WTC11 (cell line): ENCODE measurements at places on chromosomes 7 and 10.

DNA sequence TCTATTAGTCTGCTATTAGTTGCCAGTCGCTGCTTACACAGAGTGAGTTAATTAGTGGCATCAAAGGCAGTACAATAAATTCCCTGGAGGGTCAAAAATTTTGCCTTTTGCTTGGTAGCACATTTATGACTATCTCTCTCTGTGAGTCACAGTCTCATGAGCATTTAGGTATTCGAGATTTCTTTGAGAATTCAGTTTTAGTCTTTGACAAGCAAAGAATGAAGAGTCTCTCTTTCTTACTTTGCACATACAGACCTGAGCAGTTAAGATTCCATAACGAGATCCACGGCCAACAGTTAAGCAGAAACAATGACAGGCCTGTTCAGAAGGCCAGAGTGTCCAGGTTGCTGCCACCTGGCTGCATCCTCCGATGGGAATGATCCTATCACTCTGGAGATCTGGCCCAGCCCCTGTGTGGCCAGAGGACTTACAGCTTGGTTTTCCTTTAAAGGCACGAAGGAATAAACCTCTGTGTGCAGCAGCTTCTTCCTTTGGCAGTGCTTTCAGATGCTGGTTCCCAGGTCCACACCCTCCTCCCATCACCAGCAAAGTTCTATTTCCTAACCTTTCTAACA, 80.6 kb downstream of the GLI3 start:
- DNase-seq: no peak

DNA sequence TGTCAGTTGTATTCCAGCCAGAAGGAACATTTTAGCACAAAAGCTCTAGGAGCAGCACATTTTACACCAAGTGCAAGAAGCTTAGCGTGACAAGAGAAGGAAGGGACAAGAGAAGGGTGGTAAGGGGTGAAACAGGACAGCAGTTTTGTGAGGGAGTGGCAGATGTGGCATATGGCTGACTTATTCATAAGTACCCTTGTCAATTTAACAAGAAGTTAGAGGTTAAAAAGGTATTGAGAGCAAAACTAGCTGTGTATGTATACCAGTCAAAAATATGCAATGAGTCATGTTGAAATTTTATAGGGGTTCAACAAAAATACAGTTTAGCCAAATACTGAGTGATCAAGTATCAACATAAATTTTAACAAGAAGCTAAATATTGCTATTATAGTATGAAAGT, 561.5 kb upstream of the POT1 start:
- DNase-seq: no peak

- no peak for DNase-seq
Observed at GRCh38 chr10:78328592-78329404, 295.1 kb downstream of the RPS24 start.

DNA sequence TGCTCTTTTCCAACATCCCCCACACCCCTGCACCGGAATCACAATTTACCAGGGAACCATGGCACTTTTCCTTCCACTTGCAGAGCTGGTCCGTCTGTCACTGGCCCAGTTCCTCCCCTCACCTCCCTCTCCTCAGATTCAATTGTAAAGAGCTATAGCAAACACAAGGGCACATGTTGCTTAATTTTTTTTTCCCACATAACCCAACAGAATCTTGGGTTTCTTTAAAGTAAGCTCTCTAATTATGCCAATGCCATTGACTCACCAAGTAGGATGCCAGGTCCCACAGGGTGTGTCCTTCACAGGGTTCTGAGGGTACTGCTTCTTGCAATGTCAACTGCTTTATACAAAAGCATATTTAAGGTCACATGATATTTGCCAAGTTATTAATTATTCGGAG, 262.2 kb downstream of the AUTS2 start:
- DNase-seq: no peak

DNA sequence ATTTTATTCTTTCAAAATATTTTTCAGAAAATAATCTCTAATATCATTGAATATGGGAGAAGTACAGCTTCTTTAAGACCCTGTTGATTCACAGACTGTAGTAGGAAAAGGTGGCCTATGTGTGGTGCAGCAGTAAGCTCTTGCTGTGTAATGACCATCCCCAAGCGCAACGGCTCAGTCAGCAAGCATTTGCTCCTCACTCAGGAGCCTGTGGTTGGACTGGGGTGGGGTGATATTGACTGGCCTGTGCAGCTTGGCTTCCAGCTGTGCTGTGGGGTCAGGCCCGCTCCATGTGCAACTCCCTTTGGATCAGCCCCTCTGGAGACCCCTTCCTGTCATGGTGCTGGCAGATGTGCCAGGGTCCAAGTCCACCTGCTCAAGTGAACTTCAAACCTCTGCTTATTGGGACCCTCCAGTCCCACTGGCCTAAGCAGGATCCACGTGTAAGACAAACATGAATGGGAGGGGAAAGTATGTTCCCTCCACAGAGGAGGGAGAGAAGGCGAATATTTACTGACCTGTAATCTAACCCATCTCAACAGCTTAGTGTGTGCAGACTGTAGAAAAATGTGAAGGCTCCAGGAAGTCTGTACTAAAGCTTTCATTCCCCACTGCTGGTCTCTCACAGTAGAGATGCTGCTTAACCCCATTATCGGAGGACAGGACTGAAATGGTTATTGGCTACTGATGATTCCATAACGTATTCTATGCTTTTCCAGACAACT, 239.7 kb downstream of the WDR37 start:
- DNase-seq: no peak
